ENCODE measurements at places on chromosomes 2 and 18. TPM values are rescaled to one million over a fixed set of nuclear protein-coding genes. Genes with fewer than 3 reads are reported as not detected.
A peak's percentile ranks its signal among the peaks of the same experiment; 100 is the strongest.

GRCh38 chr18:23868136-23868785 lies 146.3 kb upstream of the TTC39C start:
- H3K36me3 ChIP-seq: no peaks in the 10 kb centered on the region
- no peak overlapping the region for H3K27ac ChIP-seq
- DNase-seq: no peak
- no peaks in the 10 kb centered on the region for H3K27me3 ChIP-seq
- H3K4me3 ChIP-seq: no peak overlapping the region

- no peak overlapping the region for H3K4me3 ChIP-seq
- no peak overlapping the region for H3K27ac ChIP-seq
- DNase-seq: no peak
- no peaks in the 10 kb centered on the region for H3K4me1 ChIP-seq
- H3K27me3 ChIP-seq: peaks cover 9% of the 10 kb centered on the region
- H3K36me3 ChIP-seq: no peaks in the 10 kb centered on the region
Observed at GRCh38 chr18:77765468-77765867, 515.8 kb downstream of the GALR1 start.

GRCh38 chr2:240507778-240508251 lies 50.0 kb downstream of the ANKMY1 start:
- H3K4me3 ChIP-seq: no peak overlapping the region
- DNase-seq: peak; percentile 66
- no peak overlapping the region for H3K27ac ChIP-seq
- H3K27me3 ChIP-seq: no peaks in the 10 kb centered on the region
- H3K4me1 ChIP-seq: no peaks in the 10 kb centered on the region

DNA sequence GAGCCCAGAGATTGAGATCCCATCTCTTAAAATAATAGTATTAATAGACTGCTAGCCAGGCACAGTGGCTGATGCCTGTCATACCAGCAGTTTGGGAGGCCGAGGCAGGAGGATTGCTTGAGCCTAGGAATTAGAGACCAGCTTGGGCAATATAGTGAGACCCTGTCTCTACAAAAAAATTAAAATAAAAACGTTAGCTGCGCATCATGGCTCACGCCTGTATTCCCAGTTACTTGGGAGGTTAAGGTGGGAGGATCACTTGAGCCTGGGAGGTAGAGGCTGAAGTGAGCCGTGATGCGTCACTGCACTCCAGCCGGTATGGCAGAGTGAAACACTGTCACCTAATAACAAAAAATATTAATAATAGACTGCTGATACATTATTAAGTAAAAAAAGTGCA lies 167.0 kb upstream of the OTX1 start:
- H3K27me3 ChIP-seq: no peaks in the 10 kb centered on the region
- no peak for DNase-seq
- H3K27ac ChIP-seq: no peak overlapping the region
- no peaks in the 10 kb centered on the region for H3K4me1 ChIP-seq
- H3K36me3 ChIP-seq: peaks cover 11% of the 10 kb centered on the region

- H3K4me1 ChIP-seq: no peaks in the 10 kb centered on the region
- DNase-seq: peak; percentile 62
- no peak overlapping the region for H3K4me3 ChIP-seq
- no peak overlapping the region for H3K27ac ChIP-seq
Observed at GRCh38 chr2:230908595-230909191, 16.3 kb downstream of the GPR55 start.

DNA sequence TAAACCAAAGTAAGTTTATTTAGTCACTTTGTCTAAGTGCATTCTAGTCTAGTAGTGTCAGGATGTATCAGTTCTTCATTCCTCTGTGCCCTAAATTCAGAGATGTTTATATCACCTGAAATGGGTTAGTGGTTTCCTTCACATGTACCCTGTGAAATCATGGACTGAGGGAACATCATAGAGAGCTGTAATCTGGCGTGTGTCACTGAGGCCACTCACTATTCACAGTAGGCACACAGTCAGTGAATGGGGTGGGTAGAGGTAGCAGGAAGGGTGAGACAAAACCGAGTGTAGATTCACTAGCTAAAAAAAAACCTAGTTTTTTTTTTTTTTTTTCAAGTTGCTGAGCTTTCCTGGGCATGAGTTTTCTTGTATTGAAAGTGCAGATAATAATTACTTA lies 5.6 kb downstream of the KIF5C start:
- H3K27me3 ChIP-seq: peaks cover 19% of the 10 kb centered on the region
- H3K36me3 ChIP-seq: no peaks in the 10 kb centered on the region
- no peak overlapping the region for H3K27ac ChIP-seq
- DNase-seq: no peak
- H3K4me1 ChIP-seq: peaks cover 4% of the 10 kb centered on the region
- no peak overlapping the region for H3K4me3 ChIP-seq

DNA sequence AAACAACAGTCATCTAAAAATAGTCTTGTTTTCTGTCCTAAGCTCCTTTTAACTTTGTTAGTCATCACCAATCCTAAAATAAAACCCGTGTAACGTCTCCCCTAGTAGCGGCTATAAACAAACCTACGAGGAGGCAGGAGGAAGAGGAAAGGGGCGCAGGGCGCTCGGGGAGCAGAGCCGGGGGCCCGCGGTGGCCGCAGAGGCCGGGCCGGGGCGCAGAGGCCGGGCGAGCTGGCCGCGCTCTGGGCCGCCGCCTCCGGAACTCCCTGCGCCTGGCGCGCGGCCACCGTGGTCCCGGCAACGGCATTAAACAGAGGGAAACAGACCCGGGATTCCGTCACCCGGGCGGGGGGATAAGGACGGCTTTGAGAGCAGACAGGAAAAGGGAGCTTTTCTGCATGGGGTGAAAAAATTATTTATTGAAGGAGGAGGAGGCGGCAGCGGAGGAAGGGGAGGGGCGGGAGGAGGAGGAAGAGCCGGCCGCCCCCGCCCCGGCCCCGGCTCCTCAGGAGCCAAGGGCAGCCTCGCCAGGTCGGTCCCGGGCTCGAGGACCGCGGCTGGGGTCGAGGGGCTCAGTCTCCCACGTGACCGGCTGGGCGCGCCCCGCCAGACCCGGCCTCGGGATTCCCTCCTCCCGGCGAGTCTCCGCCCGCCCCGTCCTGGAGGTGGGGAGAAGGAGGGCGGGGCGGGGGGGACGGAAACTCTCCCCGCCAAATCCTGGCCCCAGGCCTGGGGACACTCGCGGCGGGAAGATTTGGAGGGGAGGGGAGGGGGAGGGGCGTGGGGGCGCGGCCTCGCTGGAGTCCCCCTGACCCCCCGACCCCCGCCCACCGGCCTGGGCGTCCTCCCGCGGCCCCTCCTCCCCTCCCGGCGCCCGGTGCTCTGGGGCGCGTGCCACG lies 1.8 kb upstream of the NFATC1 start:
- peak overlapping the region; percentile 54 for H3K4me3 ChIP-seq
- peaks cover 74% of the 10 kb centered on the region for H3K27me3 ChIP-seq
- peak overlapping the region; percentile 79 for H3K27ac ChIP-seq
- peaks cover 63% of the 10 kb centered on the region for H3K4me1 ChIP-seq
- H3K36me3 ChIP-seq: no peaks in the 10 kb centered on the region

- DNase-seq: no peak
Observed at GRCh38 chr18:45984546-45985235, 17.6 kb upstream of the EPG5 start.

DNA sequence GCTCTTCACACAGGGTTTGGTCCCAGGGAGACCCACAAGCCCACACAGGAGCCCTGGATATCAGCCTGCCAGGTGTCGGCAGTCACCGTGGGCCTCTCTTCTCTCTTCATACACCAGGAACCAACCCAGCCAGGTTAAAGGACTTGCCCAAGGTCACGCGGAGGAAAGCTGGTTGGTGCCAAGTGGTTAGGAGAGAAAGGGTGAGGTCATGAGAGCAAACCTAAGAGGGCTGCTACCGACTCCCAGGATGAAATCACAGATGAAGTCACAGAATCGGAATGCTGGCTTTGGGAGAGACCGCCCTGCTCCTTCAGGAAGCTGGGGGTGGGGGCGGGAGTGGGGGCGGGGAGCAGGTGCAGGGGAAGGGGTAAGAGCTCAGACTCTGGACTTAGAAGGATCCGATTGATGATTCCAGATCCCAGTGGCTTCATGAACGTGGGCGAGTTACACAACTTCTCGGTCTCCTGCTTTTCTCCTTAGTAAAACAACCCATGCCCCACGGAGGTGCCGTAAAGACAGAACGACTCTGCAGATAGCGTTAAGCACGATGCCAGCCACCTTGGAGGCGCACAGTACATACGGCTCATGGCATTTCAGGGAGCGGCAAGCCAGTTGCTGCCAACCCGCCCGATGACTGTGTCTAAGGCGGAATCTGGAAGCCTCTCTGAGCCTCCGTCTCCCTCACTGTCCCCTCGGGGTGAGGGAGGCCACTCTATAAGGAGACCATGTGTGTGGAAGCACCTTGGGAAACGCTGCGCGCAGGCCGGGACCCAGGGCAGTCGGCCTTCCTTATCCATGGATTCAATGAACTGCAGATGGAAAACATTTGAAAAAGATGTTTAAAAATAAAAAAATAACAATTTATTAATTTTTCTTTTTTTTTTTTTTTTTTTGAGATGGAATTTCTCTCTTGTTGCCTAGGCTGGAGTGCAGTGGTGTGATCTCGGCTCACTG lies 23.0 kb upstream of the TAF1B start:
- no peaks in the 10 kb centered on the region for H3K36me3 ChIP-seq
- no peak overlapping the region for H3K27ac ChIP-seq
- no peaks in the 10 kb centered on the region for H3K4me1 ChIP-seq
- no peak overlapping the region for H3K4me3 ChIP-seq
- no peaks in the 10 kb centered on the region for H3K27me3 ChIP-seq

GRCh38 chr2:224751996-224752698 lies 36.0 kb upstream of the CCDC195 start:
- H3K36me3 ChIP-seq: no peaks in the 10 kb centered on the region
- H3K4me3 ChIP-seq: no peak overlapping the region
- H3K27me3 ChIP-seq: no peaks in the 10 kb centered on the region
- no peak for DNase-seq

- H3K4me3 ChIP-seq: no peak overlapping the region
- no peak overlapping the region for H3K27ac ChIP-seq
- no peaks in the 10 kb centered on the region for H3K27me3 ChIP-seq
- no peaks in the 10 kb centered on the region for H3K4me1 ChIP-seq
Observed at GRCh38 chr2:158291544-158292180, 164.9 kb downstream of the CCDC148 start.

Gene CHRNG
- total RNA-seq: not detected

All from spleen (tissue), 13 donors.